ENCODE measurements at places on chromosomes 7 and 10.

GRCh38 chr10:46251857-46252847, 34.6 kb upstream of the ANTXRL start:
- no peak overlapping the region for H3K27ac ChIP-seq
- no peaks in the 10 kb centered on the region for H3K36me3 ChIP-seq
- H3K27me3 ChIP-seq, result no peaks in the 10 kb centered on the region
- H3K4me1 ChIP-seq, result no peaks in the 10 kb centered on the region
- H3K4me3 ChIP-seq, result no peak overlapping the region

DNA sequence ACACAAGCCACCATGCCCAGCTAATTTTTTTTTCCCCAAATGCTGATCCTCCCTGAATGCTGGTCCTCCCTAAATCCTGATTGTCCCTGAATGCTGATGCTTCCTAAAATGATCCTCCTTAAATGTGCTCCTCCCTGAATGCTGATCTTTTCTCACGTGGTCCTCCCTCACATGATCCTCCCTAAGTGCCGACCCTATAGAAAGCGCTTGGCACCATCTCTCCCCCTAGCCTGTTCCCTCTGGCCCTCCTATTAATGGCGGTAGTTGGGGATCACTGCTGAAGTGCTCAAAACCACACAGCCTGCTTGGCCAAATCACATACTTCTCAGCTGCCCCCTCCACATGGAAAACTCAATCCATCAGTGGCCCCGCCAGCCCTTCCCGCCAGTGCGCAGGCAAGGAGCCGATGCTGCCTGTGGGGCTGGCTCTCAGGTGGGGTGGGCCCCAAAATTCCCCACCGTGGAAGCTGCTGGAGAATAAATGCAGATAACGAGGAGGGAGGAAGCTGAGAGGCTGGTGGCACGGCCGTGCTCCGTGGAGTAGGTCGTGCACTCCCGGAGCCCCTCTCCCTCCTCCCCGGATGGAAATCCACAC, 42.9 kb downstream of the COL26A1 start:
- no peak for DNase-seq
- H3K27ac ChIP-seq, result no peak overlapping the region
- H3K4me3 ChIP-seq, result no peak overlapping the region
- H3K4me1 ChIP-seq, result no peaks in the 10 kb centered on the region
- H3K27me3 ChIP-seq, result no peaks in the 10 kb centered on the region
- H3K36me3 ChIP-seq, result no peaks in the 10 kb centered on the region

DNA sequence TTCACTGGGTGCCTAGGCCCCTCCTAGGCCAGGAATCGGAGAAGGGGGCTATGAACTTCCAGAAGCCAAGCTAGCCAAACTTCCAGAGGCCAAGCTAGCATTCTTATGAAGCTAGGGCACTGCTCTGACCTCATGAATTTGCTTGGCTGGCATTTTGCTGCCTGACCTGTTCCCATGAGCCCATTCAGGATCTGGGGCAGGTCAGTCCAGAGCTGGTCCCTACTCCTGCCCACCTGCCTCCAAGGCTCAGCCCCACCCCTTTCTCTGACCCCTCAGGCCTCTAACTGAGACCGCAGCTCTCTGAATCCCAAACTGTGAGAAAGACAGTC, 1.3 kb upstream of the PPIF start:
- H3K27me3 ChIP-seq, result no peaks in the 10 kb centered on the region
- H3K4me3 ChIP-seq, result no peak overlapping the region
- H3K36me3 ChIP-seq, result no peaks in the 10 kb centered on the region
- no peak for DNase-seq
- no peak overlapping the region for H3K27ac ChIP-seq

GRCh38 chr7:99944497-99945070, 15.2 kb upstream of the GJC3 start:
- H3K36me3 ChIP-seq, result no peaks in the 10 kb centered on the region
- no peak for DNase-seq
- no peak overlapping the region for H3K27ac ChIP-seq
- no peak overlapping the region for H3K4me3 ChIP-seq

DNA sequence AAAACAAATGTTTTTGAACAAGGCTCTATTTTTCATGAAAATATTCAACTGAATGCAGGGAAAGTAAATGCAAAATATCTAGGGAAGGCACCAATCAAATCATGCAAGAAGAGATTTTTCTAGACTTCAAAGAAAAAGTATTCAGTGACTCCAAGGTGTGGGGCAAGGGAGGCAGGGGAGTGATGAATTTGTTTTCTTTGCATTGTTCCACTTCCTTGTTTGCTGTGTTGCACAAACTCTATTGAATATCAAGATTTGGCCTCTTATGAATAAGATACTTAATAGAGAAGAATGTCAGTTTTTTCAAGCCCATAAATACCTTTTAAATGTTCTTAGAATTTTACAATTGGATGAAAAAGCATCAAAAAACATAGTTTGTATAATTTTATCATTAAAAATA, 26.4 kb downstream of the STEAP1 start:
- H3K27ac ChIP-seq, result no peak overlapping the region
- H3K27me3 ChIP-seq, result no peaks in the 10 kb centered on the region
- H3K4me3 ChIP-seq, result no peak overlapping the region
- no peak for DNase-seq
- no peaks in the 10 kb centered on the region for H3K36me3 ChIP-seq

All from uterus (tissue), 4 donors.